Temporal lobe (tissue), 4 donors: ENCODE measurements at places on chromosomes 16 and 17. TPM values are rescaled to one million over a fixed set of nuclear protein-coding genes. Genes with fewer than 3 reads are reported as not detected.

Gene RCVRN
- total RNA-seq = not detected

Gene KRT31
- total RNA-seq = 1.2 TPM

Gene EVPL
- under 0.01 TPM for total RNA-seq

Gene CTRB2
- total RNA-seq = not detected
